LNCaP clone FGC (cell line): ENCODE measurements at places on chromosomes 3 and 15.

- DNase-seq = no peak
Observed at GRCh38 chr3:184945886-184946625, 134.1 kb downstream of the VPS8 start.

DNA sequence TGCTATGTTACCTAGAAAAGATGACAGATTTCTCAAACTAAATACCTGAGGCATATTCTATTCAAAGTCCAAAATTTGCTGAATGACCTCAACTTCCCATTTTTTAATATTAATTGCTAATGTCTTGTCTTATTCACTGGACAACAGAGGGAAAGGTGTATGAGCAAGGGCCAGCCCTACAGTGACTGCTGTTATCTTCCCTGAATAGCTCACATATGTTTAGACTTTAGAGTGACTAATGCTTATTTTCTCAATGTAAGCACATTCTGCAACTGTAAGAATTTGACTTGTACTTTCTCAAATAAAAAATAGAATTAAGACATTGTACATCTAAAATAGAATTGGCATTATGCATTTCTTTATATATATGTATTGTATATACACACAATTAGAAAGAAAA is 26.5 kb upstream of the AADACL2 start:
- no peak for DNase-seq

- DNase-seq = no peak
Observed at GRCh38 chr3:189841473-189842205, 210.4 kb downstream of the TP63 start.

DNA sequence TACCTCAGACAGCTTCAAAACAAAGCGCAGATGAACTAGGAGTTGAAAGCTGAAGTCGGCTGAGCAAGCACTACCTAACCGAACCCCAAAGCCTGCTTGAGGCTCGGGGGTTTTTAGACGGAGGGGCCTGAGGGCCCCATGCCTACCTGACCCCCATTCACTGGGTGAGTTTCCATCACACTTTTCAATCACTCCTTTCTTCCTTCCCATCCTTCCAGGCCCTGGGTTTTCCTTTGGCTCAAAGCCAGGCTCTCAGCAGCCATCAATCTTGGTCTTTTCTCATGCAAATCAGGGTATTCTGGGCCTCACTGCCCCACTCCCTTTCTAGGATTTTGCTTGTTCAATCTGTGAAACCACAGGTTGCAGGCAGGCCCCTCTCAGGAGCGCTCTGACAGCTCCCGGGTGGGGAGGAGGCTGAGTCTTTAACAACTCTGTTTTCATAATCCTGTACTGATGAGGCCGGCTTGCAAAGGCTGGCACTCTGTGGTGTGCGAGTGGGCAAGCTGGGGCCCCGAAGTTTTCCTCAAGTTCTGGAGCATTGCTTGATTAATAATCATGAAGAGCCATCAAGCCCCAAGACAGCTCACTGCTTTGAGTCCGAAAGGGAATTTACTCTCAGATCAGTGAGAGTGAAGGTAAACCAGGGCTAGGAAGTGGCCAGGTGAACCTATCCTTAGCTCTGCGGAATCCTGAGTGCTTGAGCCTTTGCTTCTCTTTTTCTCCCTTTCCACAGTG is 97.6 kb downstream of the FRMD4B start:
- no peak for DNase-seq

DNA sequence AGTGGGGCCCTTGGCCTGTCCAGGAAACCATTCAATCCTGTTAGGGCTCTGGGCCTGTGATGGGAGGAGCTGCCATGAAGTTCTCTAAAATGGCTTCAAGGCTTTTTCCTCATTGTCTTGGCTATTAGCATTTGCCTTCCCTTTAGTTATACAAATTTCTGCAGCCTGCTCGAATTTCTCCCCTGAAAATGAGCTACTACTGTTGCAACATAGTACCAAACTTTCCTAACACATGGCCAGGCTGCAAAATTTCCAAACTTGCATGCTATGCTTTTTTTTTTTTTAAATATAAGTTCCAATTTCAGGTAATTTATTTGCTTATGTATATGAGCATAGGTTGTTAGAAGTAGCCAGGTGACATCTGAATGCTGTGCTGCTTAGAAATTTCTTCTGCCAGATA is 560.8 kb upstream of the TBL1XR1 start:
- no peak for DNase-seq

GRCh38 chr15:43434446-43434845 is 58.5 kb downstream of the TP53BP1 start:
- no peak for DNase-seq

DNA sequence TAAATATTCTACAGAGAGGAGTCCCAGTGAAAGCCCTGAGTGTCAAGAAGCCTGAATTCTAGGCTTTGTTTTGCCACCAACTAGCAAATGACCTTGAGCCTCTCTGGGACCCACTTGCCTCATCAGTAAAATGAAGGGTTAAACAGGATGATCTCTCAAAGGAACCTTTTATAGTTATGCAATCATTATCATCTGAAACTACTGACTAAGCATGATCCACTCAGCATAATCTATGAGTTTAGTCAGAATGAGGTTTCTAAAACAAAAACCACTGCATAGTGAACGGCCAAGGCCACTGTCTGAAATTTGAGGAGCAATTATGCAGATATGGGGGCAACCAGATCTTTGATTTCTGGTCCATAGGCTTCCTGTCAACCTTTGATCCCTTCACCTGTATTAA is 319.0 kb downstream of the MECOM start:
- no peak for DNase-seq

- no peak for DNase-seq
Observed at GRCh38 chr15:66724732-66725463, 22.9 kb downstream of the SMAD6 start.

DNA sequence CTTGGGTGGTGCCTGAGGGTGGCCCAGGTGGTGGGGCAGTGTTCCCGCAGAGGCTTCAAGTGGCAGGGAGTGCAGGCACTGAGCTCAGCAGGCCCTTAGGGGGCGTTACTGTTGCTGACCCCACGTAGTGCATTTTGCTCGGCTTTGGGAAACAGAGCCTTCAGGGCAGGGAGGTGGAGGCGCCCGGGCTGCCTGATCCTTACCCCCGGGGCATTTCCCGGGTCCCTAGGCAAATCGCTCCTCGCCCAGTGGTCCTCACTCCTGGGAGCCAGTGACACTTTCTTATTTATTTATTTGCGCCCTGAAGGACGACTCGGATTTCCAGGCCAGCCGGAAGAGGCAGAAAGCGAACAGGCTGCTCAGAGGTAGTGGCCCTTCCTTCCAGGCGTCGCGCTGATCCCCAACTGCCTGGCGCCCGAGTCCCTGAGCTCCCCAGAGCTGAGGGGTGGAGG is 10.1 kb upstream of the FOXB1 start:
- DNase-seq = no peak
